Left lung (tissue), 14 donors: ENCODE measurements at places on chromosomes 4 and X.

GRCh38 chrX:67674741-67675140 lies 130.9 kb downstream of the AR start:
- DNase-seq: no peak

DNA sequence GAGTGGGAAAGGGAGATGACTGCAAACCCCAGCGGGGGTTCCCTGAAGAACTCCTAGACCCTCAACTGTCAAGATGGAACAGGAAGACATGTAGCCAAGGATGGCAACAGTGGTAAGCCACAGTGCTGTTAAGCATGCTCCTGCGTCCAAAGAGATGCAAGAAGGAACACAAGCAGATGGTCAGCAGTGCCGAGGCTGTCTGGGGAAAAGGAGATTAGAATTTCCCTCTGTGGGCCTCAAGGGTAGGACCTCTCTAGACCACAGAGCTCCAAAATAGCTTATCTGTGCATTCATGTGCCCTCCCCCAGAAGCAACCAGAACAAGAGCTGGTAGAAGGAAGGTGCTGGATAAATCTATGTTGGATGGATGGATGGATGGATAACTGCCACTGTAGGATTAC lies 82.0 kb upstream of the CPEB2 start:
- DNase-seq: no peak

GRCh38 chrX:130769835-130770234 lies 133.2 kb downstream of the ENOX2 start:
- no peak for DNase-seq

GRCh38 chr4:99633772-99634171 lies 23.9 kb downstream of the C4orf54 start:
- no peak for DNase-seq

- DNase-seq: no peak
Observed at GRCh38 chrX:16191605-16192004, 24.3 kb downstream of the MAGEB17 start.

DNA sequence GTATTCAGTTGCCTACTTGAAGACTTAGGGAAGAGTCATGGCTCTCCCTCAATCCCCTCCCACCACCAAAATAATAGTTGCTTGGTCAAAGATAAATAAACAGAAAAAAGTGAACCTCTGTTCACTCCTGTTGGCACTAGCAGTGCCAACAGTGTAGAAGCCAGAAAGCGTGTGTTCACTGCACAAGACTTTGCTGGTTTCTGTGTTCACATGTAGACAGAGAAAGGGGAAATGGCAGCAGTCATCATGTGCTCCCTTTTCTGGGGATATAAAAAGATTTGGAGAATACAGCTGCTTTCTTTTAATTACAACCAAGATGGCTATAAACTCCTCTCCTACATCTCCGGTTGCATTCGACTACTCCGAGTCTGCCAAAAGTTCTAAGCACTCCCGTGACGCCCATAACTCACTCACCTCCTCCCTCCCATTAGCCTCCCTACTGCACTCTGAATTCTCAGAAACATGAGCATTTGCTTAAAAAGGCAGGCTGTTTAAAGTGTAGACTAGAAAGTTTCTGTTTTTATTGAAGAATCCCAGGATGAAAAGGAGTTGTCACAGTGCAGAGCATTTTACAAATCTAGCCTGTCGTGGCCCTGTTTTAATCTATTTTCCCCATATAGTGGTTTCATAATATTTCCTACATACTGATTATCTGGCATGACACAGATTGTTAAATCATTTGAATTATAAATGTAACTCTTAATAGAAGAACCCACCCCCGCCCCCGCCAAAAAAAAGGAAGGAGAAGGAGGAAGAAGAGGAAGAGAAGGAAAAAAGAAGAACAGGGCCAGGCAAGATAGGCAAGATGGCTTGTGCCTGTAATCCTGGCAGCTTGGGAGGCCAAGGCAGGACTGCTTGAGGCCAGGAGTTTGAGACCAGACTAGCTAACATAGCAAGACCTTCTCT lies 16.7 kb downstream of the LGI2 start:
- no peak for DNase-seq
